DMS 273 treated with DMSO at 0.1 percent for 48 hours (cell line): ENCODE measurements at places on chromosomes 11 and 22.

DNA sequence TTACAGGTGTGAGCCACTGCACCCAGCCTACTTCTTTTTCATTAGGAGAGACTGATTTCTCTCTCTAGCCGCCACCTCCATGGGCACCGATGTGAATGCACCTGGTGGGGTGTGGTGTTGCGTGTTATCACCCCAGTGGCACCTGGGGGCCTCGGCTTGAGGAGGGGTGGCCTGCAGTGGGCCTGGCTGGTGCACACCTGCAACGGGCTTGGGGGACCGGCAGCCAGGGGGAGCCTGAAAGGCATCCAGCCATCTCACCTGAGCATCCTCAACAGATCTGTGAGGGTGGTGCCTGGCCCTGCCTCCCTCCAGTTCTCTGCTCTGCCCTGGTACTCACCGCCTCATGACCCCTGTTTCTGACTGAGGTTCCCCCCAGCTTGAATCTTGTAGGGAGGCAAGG lies 108.9 kb downstream of the ARHGAP8 start:
- no peak for DNase-seq

DNA sequence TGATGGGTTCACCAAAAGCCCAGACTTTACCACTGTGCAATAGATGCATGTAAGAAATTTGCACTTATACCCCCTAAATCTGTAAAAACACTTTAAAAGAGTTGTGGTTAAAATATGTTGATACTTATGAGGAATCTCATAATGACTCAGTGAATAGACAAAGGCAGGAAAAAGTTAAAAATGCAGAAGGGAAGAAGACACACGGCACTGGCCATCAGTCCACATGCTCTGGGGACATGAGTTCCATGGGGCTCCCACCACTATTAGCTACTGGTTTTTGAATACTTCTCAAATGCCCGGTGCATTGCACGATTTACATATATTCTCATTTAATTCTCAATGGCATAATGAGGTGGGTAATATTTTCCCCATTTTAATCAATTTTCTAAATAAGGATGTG lies 59.3 kb upstream of the BLID start:
- no peak for DNase-seq

- DNase-seq, result no peak
Observed at GRCh38 chr22:29703569-29704195, 16.1 kb upstream of the CABP7 start.

GRCh38 chr11:19625438-19625837 lies 87.2 kb upstream of the NAV2 start:
- DNase-seq, result no peak

DNA sequence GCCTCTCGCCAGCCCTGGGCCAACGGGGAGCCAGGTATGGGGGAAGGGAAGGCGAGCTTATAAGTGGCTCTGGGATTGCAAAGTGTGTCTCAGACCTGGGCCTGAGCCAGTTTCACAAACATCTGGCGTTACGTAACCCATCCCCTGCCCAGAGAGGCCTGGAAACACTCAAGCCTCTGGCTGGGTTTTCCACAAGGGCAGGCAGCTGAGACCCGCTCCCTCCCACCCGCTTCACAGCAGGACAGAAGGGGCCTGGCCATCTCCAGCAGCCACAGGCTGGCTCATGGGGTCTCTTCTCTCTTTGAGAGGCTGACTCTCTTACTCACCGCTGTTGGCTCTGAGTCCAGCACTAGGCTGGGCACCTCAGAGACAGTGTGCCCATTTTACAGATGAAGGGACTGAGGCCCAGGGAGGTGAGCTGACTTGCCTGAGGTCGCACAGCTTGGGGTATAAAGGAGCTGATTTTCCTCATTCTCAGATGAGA lies 44.5 kb downstream of the TRIOBP start:
- DNase-seq, result no peak

- no peak for DNase-seq
Observed at GRCh38 chr11:122405547-122406341, 249.8 kb upstream of the UBASH3B start.

- DNase-seq, result no peak
Observed at GRCh38 chr22:49685686-49686085, 142.0 kb downstream of the BRD1 start.

DNA sequence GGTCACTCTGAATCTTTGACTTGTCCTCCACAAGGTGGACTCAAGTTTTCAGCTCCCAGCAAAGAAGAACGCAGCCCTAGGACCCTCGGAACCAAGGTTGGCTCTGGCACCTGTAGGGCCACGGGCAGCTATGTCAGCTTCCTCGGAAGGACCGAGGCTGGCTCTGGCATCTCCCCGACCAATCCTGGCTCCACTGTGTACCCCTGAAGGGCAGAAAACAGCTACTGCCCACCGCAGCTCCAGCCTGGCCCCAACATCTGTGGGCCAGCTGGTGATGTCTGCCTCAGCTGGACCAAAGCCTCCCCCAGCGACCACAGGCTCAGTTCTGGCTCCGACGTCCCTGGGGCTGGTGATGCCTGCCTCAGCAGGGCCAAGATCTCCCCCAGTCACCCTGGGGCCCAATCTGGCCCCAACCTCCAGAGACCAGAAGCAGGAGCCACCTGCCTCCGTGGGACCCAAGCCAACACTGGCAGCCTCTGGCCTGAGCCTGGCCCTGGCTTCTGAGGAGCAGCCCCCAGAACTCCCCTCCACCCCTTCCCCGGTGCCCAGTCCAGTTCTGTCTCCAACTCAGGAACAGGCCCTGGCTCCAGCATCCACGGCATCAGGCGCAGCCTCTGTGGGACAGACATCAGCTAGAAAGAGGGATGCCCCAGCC lies 2.2 kb downstream of the INPP5J start:
- DNase-seq, result no peak

DNA sequence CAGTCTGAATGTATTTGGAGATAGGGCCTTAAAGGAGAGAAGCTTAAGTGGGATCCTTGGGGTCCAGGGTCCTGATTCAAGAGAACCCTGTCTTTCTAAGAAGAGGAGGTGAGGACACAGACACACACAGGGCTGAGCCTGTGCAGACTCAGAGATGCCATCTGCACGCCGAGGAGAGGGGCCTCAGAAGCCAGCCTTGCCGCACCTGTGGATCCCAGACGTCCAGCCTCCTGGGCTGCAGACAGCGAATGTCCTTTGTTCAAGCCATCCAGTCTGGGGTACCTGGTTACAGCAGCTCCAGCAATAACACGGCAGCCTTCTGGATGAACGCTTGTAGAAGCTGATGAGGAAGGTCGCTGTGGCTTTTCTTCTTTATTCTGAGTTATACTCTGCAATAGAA lies 1086.1 kb downstream of the BRD1 start:
- no peak for DNase-seq
